Colonic mucosa (tissue), 4 donors: ENCODE measurements at places on chromosomes 2 and 18.

- no peak for DNase-seq
Measured at GRCh38 chr2:163081754-163082153, 243.2 kb upstream of the KCNH7 start.

DNA sequence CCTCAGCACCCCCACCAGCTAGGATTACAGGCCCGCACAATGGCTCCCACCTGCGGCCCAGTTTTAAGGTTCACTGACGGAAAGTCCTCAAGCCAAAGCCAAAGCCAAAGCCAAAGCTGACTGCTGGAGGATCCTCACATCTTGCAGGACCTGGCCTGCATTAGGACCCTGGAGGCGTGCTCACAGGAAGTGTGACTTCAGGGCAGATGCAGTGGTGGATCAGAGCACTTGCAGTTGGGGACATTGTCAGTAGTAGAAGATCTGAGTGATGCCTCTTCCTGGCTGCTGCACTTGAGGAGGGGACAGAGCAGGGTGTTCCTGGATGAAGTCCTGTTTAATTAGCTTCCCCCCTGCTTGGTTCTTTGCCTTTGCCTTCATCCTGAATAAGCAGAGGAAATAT, 69.0 kb upstream of the ALPP start:
- no peak for DNase-seq

DNA sequence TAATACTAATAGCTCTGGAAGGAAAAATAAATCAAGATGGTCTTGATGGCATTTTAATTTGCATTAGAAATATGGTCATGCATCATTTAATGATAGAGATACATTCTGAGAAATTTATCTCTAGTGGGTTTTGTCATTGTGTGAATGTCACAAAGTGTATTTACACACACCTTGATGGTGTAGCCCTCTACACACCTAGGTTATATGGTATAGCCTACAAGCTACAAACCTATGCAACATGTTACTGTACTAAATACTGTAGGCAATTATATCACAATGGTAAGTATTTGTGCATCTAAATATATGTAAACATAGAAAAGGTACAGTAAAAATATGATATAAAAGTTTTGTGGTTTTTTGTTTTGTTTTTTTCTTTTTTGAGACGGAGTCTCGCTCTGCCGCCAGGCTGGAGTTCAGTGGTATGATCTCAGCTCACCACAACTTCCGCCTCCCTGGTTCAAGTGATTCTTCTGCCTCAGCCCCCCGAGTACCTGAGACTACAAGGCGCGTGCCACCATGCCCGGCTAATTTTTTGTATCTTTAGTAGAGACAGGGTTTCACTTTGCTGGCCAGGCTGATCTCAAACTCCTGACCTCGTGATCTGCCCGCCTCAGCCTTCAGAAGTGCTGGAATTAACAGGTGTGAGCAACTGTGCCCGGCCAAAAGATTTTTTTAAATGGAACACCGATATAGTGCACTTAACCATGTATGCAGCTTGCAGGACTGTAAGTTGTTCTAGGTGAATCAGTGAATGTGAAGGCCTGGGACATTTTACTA, 83.7 kb upstream of the UBXN4 start:
- DNase-seq: no peak

- no peak for DNase-seq
Measured at GRCh38 chr2:161101406-161101805, 58.8 kb upstream of the TANK start.

DNA sequence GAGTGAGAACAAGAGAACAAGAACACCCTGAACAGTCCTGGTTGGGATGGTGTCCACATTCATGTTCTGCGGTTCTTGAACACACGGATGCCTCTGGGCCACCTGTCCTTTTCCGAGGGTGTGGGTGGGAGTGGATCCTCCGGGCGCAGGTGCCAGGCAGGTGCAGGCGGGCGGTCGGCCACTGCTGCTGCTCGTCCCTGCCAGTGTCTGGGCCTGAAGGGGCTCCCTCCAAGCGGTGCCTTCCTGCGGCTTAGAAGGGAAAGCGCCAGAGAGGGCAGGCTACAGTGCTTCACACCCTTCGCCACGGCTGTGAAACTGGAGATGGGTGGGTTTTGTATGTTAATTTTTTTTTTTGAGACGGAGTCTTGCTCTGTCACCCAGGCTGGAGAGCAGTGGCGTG, 8.0 kb upstream of the D2HGDH start:
- no peak for DNase-seq

GRCh38 chr2:195442458-195443175, 214.4 kb upstream of the SLC39A10 start:
- DNase-seq: no peak

- DNase-seq: no peak
Measured at GRCh38 chr2:30421604-30422443, 25.2 kb upstream of the LCLAT1 start.

- DNase-seq: no peak
Measured at GRCh38 chr2:178273787-178274360, 79.6 kb downstream of the OSBPL6 start.

DNA sequence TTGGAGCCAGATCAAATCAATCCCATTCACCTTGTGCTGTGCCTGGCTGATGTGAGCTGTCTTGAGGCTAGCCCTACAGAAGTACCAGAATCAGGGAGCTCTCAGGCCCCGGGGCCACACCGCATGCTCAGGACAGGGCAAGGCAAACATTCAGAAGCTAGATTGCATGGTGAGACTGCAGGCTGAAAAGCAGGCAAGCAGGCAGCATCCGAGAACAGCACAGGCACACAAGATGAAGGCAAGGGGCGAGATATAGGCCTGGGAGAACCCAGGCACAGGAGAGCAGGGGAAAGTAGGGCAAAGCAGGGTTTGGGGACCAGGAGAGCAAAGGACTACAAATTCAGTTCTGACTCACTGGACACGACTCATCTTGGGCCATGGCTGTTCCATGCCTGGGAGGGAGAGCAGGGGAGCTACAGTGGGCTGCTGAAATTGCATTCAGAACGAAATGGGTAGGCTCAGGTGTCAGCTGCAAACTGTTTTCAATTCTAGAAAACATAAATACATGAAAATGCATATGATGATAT, 59.6 kb downstream of the GALNT14 start:
- no peak for DNase-seq

DNA sequence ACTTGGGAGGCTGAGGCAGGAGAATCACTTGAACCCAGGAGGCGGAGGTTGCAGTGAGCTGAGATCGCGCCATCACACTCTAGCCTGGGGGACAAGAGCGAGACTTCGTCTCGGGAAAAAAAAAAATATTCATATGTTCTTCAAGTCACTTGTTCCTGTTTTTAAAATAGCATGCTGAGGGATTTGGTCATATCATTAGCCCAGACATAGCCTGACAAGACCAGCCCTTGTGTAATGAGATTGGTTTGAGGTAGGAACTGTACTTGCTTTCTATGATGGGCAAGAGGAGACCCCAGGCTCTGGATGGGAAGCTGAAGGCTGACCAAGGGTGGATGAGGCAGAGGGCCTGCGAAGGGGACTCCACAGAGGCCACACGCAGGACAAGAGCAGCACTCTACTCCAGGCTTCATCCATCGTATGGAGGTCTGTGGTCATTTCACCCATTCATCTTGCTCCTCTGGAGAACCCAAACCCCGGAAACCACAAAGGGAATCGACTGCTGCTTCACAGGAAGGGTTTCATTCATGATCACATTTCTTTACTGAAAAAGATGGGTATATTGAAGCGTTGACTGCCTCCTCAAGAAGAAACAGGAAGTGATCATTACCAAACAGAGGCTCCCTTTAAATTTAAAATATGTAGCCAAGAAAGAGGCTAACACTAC, 87.1 kb upstream of the ZNF397 start:
- no peak for DNase-seq

GRCh38 chr2:148994341-148994740, 44.2 kb upstream of the LYPD6B start:
- DNase-seq: peak; percentile 82

GRCh38 chr18:76922107-76922506, 99.8 kb downstream of the ZNF236 start:
- DNase-seq: peak; percentile 59

DNA sequence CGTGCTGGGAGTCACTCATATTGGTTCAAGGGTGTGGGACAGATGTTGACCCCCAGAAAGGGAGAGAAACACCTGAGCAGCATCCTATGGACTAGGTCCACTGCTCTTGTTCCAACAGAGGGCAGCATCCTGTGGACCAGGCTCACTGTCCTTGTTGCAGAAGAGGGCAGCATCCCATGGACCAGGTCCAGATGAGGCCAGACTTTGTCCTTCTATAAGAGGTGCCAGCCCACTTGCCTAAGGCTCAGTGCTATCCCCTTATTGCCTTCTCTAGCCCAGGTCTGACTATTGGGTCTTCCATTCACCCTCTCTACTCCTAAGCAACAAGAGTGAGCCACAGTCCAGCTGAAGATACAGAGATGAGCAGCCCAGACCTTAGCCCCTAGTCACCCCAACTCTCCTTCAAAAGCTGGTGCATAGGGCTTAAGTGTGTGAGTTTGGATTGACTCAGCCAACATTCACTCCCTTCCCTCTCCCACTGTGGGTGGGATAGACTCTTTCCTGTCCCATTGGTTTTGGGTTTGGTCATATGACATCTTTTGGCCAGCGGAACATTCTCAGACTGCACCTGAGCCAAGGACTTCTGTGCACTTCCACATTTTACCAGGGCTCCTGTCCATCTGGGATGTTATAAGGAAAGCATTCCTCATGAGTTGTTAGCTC, 132.4 kb upstream of the GPC1 start:
- no peak for DNase-seq

DNA sequence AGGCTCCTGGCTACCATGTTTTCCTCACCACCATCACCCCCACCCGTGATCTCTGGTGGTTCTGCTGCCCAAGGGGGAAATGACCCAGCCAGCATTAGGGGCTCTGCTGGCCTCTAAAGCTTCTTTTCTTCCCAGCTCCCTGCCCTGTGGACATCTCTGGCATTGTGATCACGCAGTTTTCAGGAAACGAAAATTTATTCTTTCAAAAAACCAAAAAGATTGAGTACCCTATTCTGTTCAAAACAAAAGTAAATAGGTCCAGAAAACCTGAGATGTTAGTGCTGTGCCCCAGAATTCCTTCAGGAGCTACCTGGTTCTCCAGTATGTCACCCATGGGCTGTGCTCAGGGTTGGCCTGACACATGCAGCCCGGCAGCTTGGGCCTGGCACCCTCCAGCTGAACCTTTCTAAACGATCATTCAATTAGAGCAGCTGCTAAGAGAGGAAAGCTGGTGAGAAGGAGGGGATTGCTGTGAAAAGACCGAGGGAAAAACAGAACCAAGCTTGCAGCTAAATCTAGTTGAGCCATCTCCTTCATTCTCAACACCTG, 157.5 kb downstream of the MGAT5 start:
- DNase-seq: no peak

- DNase-seq: no peak
Measured at GRCh38 chr2:12300927-12301326, 415.8 kb upstream of the TRIB2 start.

DNA sequence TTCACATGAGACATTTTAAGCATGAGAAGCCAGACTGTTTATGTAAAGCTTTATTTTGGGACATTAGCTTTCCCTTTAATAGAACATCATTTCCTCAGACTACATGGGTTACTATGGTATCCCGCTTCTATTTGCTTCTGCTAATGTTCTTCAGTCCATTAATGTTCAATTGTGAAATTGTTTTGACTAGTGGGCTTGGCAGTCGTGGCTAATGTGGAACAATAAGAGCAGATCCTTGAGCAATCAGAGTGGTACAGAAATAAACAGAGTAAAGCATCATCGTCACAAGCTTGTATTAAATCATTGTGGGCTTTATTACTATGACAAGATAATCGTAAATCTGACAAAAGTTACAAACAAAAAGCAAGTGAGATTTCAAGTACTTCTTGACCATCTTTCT, 60.2 kb downstream of the PDE1A start:
- no peak for DNase-seq

DNA sequence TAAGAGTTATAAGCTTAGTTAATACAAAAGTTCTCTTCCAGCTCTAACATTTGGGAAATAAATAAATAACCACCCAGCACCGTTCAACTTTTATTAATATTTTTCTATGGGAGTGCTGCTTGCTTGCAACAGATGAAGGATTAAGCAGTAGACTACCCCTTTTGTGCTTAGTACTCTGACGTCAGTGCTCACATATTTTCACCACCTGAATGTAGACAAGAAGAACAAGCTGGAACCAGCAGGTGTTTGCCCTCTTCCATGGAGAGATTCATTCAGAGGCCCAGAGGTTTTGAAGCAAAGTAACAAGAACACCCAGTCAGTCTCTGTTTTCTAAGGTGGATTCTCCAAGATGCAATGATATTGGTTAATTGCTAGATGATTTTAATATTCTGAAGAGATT, 307.1 kb upstream of the PIK3C3 start:
- DNase-seq: no peak

- no peak for DNase-seq
Measured at GRCh38 chr2:223235986-223236385, 184.0 kb downstream of the KCNE4 start.

DNA sequence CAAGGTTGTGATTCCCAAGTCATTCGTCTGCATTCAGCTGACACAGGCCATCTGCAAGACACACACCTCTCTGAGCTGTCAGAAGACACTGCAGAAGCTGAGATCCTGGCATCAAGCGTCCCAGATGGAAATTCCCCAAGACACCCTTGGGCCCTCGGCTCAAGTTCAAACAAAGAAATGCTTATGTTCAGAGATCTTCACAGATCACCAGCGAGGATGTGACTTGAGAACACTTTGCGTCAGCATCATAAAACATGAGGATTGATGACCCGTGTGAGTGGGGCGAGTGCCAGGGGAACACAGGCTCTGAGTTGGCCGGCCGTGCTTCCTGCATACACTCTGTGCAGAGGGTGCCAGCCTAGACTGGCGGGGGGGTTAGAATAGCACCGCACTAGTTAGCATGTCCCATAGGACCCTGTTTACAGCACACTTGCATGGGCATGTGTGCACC, 36.8 kb downstream of the KCNIP3 start:
- no peak for DNase-seq

DNA sequence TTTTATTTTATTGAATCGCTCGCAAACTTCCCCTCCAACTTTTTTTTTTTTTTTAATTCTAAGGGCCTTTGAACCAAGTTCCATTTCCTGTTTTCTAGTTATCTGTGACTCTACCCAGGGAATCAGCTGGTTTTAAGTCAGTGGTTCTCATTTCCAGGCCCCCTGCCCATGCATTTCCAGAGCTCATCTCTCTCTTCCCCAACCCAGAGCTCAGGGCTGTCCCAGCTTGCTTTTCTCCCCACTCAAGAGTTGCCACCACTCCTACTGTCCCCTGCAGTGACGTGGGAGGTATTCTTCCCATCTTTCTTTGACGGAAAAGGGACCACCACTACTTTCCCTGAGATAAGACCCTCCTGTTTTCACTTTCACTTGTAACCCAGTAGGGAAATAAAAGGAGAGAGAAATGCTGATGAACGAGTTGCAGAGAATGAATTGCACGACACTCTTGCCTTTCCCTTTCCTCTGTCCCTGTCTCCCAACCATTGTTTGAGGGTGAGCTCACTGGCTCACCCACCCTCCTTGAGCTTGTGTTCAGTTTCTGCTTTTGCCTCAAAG, 42.1 kb downstream of the TET3 start:
- DNase-seq: no peak

DNA sequence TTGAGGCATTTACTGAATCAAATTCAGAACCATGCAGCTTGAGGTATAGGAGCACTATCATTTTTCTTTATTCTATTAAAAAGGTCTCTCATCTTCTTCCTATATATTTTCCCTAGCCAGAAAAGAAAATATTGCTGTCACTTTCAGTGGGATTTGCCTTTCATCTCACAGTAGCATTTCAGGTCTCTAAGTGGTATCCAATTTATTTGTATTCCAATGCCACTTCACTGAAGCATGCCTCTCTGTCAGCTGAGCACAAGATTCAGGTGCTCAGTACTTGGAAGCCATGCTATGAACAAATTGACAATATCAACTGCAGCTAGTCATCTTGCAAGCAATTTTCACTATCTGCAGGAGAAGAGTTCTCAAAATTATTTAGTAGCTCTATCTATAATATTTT, 457.2 kb upstream of the SLC39A10 start:
- no peak for DNase-seq
